ENCODE measurements at places on chromosomes 7 and 10.

- DNase-seq = no peak
These were observed 50.4 kb downstream of the PYROXD2 start for GRCh38 chr10:98364432-98365102.

DNA sequence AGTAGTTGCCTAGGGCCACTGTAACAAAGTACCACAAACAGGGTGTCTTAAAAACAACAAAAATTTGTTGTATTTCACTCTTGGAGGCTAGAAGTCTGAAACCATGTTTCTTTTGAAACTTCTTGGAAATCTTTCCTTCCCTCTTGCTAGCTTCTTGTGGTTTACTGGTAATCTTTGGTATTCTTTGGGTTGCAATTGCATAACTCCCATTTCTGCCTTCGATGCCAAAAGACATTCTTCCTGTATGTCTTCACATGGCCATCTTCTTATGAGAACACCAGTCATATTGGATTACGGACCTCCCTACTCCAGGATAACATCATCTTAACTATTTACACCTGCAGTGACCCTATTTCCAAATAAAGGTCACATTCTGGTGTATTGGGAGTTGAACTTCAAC lies 357.4 kb downstream of the PPP1R3A start:
- no peak for DNase-seq

DNA sequence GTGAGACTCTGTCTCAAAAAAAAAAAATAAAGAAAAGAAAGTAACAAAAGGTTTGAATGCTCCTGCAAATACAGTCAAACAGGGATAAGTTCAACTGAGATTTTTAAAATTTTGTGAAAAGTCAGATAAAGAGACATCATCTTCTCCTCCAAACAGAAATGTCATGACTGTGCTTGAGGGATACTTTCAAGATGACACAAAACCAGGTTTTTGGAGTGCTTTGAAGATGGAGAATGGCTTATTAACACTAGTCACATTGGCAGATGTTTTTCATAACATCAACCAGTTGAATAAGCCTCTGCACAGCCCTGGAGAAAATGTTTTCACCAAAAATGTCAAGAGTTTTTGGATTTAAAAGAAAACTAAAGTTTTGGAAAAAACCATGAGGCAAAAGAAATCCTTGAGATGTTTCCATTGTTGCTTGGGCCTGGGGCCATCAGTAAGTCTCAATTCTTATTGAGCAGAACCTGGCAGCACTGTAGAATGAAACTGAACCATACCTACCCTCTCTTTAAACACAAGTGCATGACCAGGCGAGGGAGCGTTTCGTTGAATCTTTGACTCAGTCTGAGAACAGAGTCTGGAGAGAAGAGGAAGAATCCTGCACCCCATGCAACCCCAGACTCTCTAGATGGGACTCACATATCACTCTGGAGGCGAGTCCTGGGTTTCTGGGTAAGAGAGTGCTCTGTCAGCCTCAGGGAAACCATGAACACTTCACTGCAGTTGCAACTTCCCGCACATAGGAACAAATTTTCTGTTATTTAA lies 37.4 kb upstream of the PRKCQ start:
- DNase-seq = no peak

- peak; percentile 37 for DNase-seq
These were observed 92.9 kb upstream of the ADAM12 start for GRCh38 chr10:126481181-126481580.

DNA sequence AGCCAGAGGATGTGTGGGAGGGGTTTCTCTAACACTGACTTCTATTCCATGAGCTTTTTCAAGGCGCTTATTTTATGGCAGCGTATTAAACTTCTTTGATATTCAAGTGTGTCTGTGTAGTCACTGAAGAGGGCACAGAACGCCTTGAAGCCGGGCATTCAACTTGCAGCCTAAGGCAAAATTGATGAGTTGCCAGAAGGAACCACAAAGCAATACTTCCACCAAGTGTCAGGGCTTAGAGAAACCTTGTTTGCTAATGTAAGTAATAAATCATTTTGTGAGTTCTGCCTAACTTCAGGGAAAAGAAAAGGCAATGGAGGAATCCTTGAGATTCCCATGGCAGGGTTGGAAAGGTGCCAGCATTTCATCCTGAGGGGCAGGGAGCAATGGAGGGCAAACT lies 163.8 kb downstream of the LCOR start:
- DNase-seq = no peak

DNA sequence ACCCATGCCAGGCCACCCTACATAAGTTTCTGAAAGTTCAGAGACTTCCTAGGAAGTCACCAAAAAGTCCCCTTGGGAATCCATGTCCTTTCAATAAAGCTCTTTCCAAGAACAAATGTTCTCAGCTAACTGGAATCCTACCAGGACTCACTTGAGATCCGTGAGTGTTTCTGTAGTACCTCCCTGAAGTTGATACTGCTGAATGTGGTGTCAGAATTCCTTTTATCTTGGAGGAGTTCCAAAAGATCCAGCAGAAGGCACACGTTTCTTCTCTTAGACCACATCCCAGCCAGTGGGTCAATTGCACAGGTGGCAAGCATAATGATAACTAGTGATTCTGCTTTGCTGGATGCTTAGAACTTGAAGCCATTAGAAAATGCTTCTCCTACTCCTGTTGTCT lies 689.7 kb upstream of the IGFBP3 start:
- DNase-seq = no peak

DNA sequence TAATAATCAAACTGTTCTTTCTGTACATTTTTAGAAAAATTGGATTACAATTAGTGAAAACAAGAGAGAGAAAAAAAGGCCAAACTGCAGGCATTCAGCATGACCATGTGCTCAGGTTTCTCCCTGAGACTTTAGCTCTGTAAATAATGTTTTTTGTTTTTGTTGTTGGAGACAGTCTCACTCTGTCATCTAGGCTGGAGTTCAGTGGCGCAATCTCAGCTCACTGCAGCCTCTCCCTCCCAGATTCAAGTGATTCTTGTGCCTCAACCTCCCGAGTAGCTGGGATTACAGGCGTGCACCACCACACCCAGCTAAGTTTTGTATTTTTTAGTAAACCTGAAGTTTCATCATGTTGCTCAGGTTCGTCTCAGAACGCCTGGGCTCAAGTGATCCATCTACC lies 23.0 kb downstream of the BZW2 start:
- no peak for DNase-seq

DNA sequence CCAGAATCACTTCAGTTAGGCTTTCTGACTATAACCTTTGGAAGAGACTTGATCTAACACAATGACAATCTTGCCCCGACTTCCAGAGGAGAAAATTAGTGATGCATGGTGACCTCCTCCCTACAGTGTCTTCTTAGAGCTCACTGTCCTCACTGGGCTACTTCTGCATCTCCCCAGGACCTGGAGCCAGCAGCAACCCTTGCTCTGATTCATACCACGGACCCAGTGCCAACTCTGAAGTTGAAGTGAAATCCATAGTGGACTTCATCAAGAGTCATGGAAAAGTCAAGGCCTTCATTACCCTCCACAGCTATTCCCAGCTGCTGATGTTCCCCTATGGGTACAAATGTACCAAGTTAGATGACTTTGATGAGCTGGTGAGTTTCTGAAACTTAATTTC lies 12.6 kb downstream of the CPA2 start:
- no peak for DNase-seq

GRCh38 chr10:113480851-113481502 lies 71.9 kb upstream of the HABP2 start:
- no peak for DNase-seq

DNA sequence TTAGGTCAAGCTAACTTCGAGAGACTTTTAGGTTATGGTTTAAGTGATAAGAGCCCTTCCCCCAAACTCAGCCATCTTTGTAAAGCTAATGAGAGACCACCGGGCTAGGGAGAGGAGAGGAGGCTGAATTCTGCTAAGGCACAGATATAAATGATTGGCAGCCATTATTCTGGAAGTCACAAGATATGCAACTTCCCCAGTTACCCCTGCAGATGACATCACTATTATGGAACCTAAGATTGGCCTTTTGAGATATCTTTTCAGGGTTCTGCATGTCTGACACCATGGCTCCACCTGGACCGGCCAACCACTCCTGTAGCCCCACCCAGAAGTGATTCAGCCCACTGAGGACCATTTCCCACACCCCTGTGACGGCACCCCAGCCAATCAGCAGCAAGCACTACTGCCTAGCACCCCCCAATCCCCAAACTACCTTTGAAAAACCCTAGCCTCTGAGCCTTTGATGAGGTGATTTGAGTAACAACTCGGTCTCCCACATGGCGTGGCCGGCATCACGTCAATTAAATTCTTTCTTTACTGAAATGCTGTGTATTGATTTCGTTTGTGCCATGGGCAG lies 14.4 kb downstream of the VIPR2 start:
- DNase-seq = no peak

DNA sequence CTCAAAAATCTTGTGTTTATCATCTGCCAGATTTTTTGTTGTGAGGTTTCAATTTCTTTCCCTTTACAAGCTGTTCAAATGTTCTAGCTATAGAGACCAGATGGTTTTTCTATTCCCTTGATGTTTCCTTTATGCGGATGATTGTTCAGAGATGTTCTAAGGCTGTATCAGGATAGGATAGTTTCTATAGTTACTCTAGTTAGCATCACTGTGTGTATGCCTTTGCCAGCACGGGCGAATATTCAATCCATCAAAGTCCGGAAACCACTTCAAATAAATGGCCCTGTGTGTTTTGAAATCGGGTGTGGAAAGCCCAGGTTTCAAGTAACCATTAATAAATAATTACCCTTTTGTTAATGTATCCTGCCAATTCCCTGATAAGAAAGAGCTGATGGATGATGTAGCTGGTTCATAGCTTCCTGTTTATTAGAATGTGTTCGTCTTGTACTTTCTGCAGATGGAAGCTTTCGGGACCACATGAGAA lies 149.8 kb upstream of the PRKCQ start:
- DNase-seq = no peak

- no peak for DNase-seq
These were observed 517 bp downstream of the ITGB1 start for GRCh38 chr10:32957341-32958084.

- DNase-seq = peak; percentile 94
These were observed 70.9 kb upstream of the CTBP2 start for GRCh38 chr10:125231116-125231812.

DNA sequence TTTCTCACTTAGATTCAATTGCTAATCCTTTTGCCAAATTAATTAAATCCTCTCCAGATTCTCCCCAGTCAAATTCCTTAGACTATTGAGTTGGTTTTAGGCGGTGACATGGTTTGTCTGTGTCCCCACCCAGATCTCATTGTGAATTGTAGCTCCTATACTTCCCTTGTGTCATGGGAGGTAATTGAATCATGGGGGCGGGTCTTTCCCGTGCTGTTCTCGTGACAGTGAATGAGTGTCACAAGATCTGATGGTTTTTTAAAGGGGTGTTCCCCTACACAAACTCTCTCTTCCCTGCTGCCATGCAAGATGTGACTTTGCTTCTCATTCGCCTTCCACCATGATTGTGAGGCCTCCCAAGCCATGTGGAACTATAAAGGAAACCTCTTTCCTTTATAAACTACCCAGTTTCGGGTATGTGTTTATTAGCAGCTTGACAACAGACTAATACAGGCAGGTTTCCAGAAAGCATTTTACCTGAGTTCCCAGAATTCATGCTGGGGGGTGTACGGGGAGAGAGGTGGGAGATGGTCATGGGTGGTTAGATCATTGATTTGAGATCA lies 44.7 kb upstream of the GARS1 start:
- no peak for DNase-seq

GRCh38 chr7:388023-388960 lies 98.3 kb downstream of the FOXL3 start:
- no peak for DNase-seq

- no peak for DNase-seq
These were observed 19.7 kb upstream of the NKX6-2 start for GRCh38 chr10:132805599-132805998.

- DNase-seq = no peak
These were observed 271.0 kb downstream of the SKAP2 start for GRCh38 chr7:26593393-26593792.

DNA sequence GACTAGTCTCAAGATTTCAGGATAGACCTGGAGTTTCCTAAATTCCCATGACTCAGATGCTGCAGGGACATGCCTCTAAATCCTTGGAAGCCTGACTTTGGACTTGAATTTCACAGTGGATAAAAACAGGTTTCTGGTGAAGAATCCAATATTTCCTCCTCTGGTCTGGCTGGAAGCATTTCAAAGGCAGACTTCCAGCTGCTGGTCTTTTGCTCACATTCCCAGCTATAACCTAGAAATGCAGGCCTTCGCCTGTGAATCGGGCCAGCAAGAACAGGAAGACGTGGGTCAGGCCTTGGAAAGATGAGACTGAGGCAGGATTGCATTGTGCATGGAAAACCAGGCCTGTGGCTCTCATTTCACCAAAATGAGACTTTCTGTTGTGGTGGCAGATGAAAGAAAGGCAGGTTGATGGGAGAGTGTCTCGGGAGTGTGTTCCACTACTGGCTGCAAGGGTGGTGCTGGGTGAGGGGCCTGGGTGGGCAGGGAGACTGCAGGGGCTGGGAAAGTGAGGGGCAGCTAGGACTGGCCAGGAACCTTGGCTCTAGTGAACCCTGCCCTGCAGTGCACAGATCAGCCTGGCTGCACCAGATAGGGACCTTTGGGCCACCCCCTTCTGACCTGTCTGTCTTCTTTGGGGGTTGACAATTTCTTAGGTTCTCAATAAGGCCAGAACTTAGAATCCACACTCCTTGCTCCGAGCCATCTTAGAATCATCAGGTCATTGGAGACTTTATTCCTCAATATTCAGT lies 488.8 kb upstream of the MKI67 start:
- DNase-seq = no peak

GRCh38 chr10:92538231-92538958 lies 35.5 kb downstream of the IDE start:
- no peak for DNase-seq

DNA sequence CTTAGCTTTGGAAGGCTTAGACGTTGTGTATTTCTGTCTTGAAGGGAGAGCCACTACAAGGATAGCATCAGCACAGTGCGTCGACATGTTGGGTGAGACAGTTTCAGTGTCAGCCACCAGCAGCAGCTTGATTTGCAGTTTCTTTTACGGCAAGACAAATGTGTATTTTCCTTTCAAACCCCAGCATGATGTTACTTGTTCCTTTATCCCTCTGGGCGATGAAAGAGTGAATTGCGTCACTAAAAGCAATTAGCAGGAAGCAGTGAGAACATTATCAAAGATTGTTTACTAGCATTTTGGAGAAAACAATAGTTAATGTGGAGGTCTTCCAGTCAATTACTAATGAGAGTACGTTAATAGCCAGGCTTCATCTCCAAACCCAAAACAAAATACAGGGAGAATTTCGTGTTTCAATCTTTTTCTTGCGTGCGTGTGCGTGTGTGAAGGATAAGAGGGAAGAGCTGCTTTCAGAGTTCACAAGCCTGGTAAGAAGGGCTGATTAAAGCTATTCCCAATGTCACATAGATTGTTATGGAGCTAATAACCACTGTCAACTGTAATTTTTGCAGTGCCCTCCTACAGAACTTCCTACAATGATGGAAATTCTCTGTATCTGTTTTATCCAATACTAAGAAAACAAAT lies 157.1 kb upstream of the AOAH start:
- no peak for DNase-seq

Data from RCC 7860 (cell line).